ENCODE measurements at places on chromosomes 7 and 10.

- DNase-seq = no peak
Observed at GRCh38 chr7:142308326-142308725, 50.5 kb upstream of the PRSS58 start.

- DNase-seq = no peak
Observed at GRCh38 chr10:60998932-60999331, 54.9 kb upstream of the RHOBTB1 start.

- peak; percentile 34 for DNase-seq
Observed at GRCh38 chr7:77685233-77685632, 11.0 kb upstream of the RSBN1L start.

GRCh38 chr7:2757904-2758672 is 70.1 kb downstream of the AMZ1 start:
- DNase-seq = peak; percentile 97

DNA sequence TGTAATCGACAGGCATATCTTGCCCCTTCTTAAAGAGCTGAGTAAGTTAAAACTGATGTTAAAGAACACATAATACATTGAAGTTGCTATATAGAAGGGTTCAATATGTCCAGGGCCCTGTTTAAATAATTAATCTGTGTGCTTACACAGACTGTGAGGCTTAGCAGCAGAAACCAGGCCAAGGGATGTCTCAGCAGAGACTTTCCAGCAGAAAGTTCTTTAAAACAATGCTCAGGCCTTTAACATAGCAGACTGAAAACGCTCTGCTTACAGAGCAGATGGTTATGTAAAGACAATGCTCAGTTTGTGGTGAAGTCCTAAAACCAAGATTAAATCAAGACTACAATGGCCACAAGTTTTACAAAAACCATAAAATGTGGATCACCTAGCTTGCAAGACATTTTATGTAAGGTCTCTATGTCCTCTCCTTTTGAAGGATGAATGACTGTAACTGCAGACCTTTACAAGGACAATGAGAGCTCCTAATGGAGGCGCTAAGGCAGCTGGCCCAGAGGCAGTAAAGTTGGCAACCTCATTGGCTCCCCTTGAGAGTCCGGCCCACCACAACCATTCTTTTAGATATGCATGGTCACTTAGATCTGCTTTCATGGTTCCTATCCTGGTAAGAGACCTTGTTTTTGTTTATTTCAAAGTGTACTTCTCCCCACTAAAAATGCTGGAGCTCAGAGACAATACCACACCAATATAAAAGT is 56.3 kb downstream of the FZD1 start:
- DNase-seq = no peak

DNA sequence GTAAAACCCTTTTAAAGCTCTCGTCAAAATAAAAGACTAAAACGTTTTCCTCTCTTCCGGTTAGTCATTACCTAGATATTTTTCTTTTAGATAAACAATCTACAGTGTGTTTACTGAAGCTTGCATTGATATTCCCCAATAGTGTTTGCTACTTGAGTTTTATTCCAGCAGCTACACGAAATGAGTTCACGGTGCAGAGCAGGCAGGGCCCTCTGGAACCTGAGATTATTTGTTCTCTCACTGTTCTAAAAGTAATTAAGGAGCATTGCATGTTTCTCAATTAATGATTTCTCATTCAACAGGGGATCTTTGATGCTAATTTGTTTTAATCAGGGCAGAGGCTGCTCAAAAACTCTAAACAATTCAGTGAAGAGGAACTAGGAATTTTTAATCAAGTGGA is 319.7 kb downstream of the GFRA1 start:
- DNase-seq = no peak

DNA sequence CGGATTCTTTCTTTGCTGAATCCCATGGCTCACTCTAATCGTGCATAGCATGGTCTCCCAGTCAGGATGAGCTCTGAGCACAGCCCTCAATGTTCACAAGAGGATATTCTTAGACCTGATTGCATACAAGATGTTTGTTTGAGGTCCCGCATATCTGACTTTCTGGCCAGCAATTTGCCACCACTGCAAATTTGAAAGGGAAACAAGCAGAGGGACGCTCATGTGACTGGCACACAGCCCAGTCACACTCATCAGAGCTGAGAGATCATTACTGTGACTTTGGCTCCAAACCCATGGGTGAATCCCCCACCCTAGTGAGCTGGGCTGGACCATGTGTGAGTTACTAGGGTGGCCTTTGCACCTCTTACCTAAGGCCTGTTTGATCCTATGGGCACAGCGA is 9.9 kb downstream of the TAS2R41 start:
- DNase-seq = peak; percentile 78

- peak; percentile 78 for DNase-seq
Observed at GRCh38 chr7:45924283-45924682, 3.2 kb upstream of the IGFBP3 start.

- no peak for DNase-seq
Observed at GRCh38 chr7:44230286-44230685, 29.5 kb downstream of the YKT6 start.

GRCh38 chr10:88256886-88257285 is 326.2 kb downstream of the RNLS start:
- DNase-seq = no peak

DNA sequence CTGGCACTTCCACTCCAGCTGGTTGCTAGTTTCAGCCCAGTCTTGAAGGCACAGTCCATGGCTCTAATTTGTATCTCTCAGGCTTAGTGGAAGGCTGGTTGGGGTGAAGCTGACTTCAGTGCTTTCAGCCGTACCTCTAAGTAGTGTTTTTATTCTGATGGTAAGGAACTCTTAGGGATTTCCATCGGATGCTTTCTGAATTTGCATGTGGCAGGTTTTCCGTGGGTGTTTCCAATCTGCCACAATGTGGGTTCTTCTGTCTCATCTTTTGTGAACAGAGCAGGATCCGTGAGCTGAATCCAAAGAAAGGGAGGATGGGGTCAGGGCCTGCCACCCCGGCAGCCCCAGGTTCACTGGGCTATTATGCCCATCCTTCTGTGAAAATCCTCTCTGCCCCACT is 607.9 kb upstream of the MKI67 start:
- no peak for DNase-seq

- no peak for DNase-seq
Observed at GRCh38 chr7:65967361-65968155, 14.5 kb downstream of the GUSB start.

DNA sequence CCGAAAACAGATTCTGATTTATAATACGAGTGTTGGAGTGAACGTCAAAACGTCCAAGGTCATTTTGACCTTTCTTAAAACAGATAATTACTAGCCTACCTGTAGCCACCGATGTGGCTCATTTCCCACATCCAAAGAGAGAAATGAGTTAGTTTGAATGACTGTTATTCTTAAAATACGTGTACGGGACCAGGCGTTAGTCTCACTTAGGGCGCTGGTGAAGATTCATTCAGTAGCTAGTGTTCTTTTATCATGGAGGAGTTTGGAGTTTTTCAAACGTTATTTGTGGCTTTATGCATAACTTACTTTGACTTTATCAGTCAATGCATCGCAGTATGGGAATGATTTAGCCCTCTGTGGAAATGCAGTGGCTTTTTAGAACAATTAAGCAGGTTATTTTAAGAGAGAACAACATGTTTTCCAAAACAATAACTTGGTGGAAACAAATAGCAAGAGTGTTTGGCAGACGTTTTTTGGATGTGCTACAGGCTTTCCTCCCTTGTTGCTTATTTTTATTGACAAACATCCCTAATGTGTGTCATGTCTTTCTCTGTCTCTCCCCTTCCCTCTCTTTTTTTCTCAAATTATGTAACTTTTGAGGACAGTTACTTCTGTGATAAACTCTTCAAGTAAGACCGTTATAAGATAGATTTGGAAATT is 1.6 kb downstream of the BICC1 start:
- DNase-seq = no peak
